NCI-H226 (cell line): ENCODE measurements at places on chromosomes 7 and 10.

DNA sequence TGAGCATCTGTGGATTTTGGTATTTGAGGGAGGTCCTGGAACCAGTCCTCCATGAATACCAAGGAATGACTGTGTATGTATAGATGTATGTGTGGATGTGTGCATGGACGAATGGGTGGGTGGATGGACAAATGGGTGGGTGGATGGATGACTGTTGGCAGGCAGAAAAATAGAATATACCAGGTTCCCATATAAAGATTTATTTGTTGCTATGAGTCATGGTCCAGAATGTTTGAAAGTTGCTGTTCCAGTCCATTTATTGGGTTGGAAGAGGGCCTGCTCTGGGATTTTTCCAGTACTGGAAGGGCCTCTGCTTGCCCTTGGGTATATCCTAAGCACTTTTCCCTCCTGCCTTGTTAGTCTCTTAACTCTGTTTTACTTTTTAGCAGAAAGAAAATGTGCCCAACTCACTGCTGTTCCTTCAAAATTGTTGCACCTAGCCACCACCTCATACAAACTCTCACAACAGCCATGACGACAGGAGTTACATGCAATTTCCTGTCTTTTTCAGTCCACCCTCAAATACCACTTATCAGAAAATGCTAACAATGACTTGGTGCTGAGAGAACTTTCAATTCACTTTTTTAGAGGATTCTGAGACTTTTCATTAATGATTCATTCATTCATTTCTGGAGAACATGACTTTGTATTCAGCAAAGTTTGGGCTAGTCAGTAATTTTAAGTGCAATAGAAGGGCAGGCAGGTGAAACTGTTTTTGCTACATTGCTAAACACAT lies 108.1 kb downstream of the EEPD1 start:
- no peak for DNase-seq

GRCh38 chr10:21990449-21990848 lies 13.1 kb downstream of the DNAJC1 start:
- no peak for DNase-seq

GRCh38 chr7:4136501-4137110 lies 545.5 kb upstream of the FOXK1 start:
- no peak for DNase-seq

DNA sequence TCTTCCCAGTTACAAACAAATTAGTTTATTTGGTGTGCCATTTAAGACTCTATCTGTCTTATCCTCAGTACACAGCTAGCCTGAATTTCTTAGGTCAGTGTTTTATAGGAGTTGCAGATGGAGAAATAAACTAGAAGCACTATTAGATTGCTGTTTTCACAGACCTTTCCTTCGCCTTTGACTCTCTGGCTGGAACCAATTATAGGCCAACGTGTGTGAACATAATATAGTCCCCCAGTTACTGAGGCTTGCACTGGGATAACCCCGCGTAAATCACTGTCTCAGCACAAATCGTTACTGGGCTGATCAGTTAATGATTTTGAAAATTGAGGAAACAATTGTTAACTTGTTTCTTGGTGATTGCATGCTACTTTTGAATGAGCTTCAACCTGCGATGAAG lies 233.4 kb downstream of the GFRA1 start:
- no peak for DNase-seq

- DNase-seq, result no peak
Observed at GRCh38 chr10:73997461-73997786, 492 bp upstream of the VCL start.

GRCh38 chr7:92461027-92462003 lies 14.0 kb downstream of the GATAD1 start:
- no peak for DNase-seq
